NCI-H748 treated with DMSO at 0.1 percent for 48 hours (cell line): ENCODE measurements at places on chromosomes 6 and 20.

DNA sequence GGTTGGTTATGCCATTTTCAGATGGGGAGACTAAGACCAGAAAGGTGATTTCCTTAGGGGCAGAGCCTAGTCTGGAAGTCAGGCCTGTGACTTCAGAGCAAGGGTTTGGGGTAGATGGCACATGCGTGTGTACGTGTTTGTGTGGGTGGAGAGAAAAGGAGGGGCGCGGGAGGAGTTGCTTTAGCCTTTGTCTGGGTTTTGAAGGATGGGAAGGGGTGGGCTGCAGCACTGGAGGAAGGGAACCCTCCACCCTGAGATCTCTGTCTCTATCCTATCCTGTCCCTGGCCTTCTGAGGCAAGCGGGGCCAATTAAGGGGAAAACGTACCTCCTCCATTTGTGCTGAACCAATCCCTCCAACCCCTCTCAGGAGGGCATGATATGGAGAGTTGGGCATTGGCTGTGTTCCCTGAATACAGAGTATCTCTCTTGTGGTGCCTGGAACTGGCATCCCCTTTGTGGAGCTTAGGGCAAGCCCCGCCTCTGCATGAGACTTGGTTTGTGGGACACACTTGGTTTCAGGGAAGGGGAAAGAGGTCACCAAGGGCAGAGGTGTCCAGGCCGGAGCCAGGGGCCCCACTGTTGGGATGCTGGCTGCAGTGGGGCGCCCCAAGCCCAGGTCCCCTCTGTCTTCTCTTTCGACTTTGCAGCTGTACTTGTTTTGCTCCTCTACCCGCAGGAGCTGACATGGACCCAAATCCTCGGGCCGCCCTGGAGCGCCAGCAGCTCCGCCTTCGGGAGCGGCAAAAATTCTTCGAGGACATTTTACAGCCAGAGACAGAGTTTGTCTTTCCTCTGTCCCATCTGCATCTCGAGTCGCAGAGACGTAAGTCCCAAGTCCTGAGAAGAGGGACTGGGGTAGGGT, at the start of gene DBNDD2:
Gene DBNDD2 (plus strand): TSS at position 507 of the 863 bp plus-strand sequence. CDS start 179 bp downstream, at position 686.
- DNase-seq = no peak

- no peak for DNase-seq
These were observed 33.2 kb downstream of the ANKS1A start for GRCh38 chr6:34922177-34922663.

- no peak for DNase-seq
These were observed 25.3 kb upstream of the HECA start for GRCh38 chr6:139109558-139109957.

- no peak for DNase-seq
These were observed 401.7 kb downstream of the ESR1 start for GRCh38 chr6:152209211-152209610.

- peak; percentile 29 for DNase-seq
These were observed 129.2 kb upstream of the PRND start for GRCh38 chr20:4592316-4593148.

- DNase-seq = no peak
These were observed 9.4 kb upstream of the DSTN start for GRCh38 chr20:17560344-17561074.

- DNase-seq = no peak
These were observed 427.4 kb upstream of the JAG1 start for GRCh38 chr20:11101243-11101642.

GRCh38 chr6:32589596-32590449, at the start of gene HLA-DRB1:
TSS of gene HLA-DRB1 (minus strand) at chr6:32589848. CDS start at chr6:32589742, 106 bp downstream.
- no peak for DNase-seq

DNA sequence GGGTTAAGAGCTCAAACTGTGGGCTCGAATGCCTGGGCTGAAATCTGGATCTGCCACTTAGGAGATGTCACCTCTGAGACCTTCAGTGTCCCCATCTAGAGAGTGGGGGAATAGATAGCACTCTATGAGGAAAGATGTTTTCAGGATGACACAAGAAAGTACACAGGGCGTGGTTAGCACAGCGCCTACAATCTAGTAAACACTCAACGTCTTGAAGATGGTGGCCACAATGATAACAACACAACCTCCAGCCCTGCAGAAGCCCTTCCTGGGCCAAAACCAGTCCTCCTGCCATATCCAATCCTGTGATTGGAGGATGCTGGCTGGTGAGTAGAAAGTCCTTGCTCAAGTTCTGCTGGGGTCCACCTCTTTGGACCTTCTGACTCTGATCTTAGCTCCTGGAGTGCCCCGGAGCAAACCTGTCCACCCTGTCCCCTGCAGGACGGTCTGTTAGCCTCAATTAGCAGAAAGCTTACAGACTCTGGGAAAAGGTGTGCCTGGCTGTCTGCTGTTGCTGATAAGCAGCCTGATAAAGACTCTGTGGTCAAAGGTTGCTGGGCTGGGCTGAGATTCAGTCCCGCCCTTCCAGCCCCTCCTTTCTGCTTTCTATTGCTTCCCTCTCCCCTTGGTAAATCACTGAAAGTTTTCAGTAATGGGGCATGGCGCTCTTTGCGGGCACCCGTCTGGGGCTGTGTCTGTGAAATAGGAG, 8.2 kb downstream of the EDN3 start:
- no peak for DNase-seq

DNA sequence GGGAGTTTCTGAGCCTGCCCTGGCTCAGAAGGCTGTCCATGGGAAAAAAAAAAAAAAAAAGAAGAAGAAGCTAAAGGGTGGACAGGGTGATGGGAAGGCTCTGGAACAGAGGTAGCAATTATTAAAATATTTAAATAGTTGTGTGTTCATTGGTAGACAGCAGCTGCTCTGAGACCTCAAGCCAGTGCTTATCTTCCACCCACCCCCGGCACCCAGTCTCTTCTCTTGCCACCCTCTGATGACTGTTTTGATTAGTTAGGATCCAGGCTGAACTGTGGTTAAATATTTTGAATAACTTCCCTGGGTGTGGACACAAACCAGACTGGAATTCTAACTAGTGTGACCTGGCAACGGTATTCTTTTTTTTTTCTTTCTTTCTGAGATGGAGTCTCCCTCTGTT, 16.9 kb upstream of the SRSF3 start:
- DNase-seq = no peak

DNA sequence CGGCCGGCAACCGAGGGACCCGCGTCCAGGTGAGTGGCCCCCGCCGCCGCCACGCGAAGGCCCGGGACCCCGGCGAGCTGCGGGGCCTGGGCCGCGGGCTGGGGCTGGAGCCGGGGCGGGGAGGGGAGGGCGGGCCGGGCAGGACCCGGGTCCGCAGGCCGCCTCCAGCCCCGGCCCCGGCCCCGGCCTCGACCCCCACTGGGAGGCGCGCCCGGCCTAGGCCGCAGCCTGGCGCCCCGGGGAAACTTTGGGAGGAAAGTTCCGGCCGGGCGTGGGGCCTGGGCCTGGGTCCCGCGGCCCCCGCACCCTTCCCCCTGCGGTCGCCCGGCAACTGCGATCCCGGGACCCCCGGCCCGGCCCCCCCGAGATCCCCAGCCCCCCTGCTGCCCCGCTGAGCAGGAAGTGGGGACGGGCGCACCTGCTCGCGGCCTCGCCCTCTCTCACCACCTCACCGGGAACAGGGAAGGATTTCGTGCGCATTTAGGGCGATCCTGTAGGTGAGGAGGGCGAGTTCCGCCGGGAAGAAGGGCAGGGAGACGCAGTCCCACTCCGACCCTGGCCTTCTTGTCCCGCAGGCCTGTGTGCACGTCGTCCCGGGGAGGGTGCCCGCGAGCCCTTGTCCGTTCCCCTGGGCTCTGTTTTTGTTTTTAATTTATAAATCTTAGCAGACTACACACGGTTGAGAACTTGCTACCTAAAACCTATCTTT, 402 bp downstream of the OSBPL2 start:
- no peak for DNase-seq

- DNase-seq = no peak
These were observed 256.8 kb downstream of the SYNE1 start for GRCh38 chr6:152380351-152380767.

GRCh38 chr20:19928328-19929011, 88.7 kb upstream of the NAA20 start:
- no peak for DNase-seq

DNA sequence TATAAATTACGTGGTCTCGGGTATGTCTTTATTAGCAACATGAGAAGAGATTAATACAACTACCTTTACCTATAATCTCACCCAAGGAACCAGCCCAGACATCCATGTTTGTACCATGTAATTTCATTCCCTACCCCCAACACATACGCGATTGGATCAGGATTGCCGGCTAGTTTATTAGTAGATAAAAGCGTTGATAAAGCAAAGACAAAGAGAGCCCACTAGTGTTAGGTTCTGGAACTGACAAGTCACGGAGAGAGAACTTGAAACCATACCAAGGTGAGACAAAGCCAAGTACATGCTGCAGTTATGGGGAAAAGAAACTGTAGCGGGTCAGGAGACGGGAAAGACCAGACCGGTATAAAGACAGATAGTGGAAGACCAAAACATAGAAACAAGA, 37.4 kb upstream of the FAM135A start:
- DNase-seq = no peak

GRCh38 chr6:15016813-15017212, 229.1 kb upstream of the JARID2 start:
- DNase-seq = no peak

GRCh38 chr6:14630016-14630415, 512.4 kb downstream of the CD83 start:
- no peak for DNase-seq

- no peak for DNase-seq
These were observed 150.4 kb downstream of the GRM4 start for GRCh38 chr6:33995309-33996119.

- no peak for DNase-seq
These were observed 61.7 kb downstream of the GMDS start for GRCh38 chr6:2183752-2184151.

GRCh38 chr6:4872841-4873240, 96.6 kb downstream of the CDYL start:
- DNase-seq = no peak

DNA sequence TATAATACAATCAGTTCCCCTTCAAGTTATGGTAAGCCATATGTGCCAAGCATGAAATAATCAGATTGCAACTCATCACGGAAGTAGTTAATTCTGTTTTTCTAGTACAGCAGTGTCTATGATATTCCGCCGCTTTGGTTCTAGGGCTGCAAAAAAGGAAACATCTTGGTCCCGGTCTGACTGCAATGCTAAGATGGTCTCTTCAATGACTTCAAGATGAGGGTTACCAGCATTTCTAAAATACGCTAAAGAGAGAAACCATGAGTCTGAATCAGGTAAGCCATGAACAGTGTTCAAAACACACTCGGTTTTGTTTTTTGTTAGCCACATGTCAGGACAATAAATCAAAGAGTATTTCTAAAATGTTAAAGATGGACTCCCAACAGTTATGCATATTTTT, 3.2 kb upstream of the ANKRD60 start:
- peak; percentile 12 for DNase-seq

GRCh38 chr20:21101453-21101931, 4.7 kb downstream of the LINC00237 start:
- peak; percentile 53 for DNase-seq

DNA sequence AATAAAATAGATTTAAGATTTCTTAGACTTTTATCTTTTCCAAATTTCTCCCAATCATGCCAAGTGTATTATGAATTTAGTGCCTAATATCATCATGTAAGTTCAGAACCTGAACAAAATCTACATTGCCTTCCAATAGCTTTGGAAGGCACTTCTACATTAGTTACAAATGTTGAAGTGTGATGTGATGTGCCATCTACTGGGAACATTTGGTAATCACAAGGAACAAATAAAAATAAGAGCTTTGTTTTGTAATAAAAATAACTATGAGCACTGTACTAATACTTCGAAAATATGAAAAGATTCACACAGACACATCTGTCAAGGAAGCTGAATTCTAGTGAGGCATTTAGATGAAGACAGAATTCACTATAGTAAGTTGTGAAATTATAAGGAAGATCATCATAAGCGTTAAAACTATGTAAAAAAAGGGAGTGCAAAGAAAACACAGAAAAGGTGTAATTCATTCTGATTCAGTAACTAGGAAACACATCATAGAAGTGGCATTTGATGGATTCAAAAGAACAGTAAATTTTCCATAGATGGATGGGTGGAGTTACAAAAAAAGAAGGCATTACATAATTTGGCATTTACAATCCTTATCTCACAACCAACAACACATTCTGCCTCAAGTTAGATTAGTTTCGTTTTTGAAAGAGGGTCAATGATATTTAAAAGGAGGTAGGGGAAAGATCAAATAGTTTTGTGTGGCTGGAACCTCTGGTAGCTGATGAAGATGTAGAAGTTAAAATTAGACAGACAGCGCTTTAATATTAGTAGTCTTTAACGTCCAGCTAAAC, 161.0 kb downstream of the ASCC3 start:
- DNase-seq = peak; percentile 27

- DNase-seq = peak; percentile 80
These were observed 36.2 kb downstream of the HLA-F start for GRCh38 chr6:29759457-29759856.
